Caco-2 (cell line): ENCODE measurements at places on chromosomes 2 and 18. TPM values are rescaled to one million over a fixed set of nuclear protein-coding genes. Genes with fewer than 3 reads are reported as not detected.

GRCh38 chr2:220969348-220969747 lies 602.8 kb downstream of the EPHA4 start:
- DNase-seq: no peak

Gene SERPINB13
- not detected in 2 replicates for total RNA-seq

- peak; percentile 36 for DNase-seq
These were observed 12.7 kb upstream of the SELENOI start for GRCh38 chr2:26333293-26333692.

- DNase-seq: no peak
These were observed 15.9 kb downstream of the TWIST2 start for GRCh38 chr2:238863749-238864206.

- DNase-seq: no peak
These were observed 92.7 kb downstream of the USP40 start for GRCh38 chr2:233473878-233474277.
